Femur (tissue), 1 donor: ENCODE measurements at places on chromosomes 5 and 9.
A peak's percentile ranks its signal among the peaks of the same experiment; 100 is the strongest.

GRCh38 chr5:113115061-113115460 lies 138.5 kb downstream of the DCP2 start:
- no peak for DNase-seq

DNA sequence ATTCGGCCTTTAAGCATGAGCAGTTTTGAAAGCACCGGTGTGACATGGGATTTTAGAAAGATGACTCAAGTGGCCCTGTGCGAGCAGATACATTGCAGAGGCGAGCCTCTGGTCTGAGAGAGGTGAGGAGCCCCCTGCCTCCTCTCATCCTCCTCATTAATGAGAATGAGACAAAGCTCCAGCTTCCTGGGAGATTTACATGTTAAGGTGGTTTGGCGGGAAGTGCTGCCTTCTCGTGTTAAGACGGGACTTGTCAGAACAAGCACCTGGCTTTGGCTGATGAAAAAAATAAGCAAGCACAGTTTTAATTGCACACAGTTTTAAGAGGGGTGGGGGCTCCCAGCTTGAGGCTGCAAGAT lies 68.1 kb downstream of the ACTL7B start:
- no peak for DNase-seq

GRCh38 chr9:121634329-121635261 lies 16.8 kb upstream of the DAB2IP start:
- DNase-seq, result peak; percentile 66

DNA sequence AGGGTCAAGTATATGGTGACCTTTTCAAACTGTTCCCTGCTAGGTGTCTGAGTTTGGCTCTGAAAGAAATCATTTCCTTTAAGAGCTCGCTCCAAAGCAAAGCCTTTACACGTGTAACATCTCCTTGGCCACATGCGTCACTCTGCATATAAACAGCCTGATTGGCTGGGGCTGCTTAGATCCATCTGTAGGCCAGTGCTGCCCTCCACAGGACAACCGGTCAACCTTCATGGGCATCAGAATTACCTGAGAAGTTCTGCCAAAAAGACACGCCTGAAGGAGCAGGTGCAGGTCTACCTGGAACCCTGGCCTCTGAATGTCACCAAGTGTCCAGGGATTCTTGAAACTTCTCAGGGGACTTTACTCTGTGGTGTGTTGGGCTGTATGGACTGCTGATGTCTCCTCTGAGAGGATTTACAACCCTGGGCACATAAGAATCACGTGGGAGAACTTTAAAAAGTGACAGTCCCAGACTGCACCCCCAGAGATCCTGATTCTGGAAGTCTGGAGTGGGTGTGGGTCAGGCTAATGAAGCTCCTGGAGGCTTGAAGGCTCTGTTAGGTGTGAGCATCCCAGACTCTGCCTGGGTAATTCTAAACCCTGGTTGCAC lies 497.6 kb downstream of the GADD45G start:
- DNase-seq, result peak; percentile 85

DNA sequence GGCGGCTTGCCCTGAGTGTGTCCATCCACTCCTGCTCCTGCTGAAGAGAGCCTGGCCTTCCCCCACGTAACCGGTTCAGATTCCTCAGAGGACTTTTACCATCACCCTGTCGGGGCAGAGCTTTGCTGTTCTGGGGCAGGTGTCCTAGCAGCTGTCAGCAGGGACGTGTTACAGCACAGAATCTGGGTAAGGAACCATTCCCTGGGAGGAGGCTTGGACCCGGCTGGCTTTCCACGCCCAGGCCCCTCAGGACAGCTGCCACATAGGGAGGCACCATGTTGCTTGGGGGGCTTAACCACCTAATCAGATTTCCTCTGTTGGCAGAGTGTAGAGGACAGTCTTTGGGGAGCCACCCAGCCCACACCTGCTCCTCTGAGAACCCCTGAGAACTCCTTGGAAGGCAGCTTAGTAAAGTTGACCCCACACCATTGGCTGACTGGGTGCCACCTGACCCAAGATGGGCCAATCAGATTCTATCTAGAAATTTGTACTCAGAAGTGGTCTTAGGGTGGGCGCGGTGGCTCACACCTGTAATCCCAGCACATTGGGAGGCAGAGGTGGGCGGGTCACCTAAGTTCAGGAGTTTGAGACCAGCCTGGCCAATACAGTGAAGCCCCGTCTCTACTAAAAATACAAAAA lies 23.3 kb upstream of the EEIG1 start:
- no peak for DNase-seq

GRCh38 chr9:24832307-24832706 lies 286.6 kb upstream of the IZUMO3 start:
- DNase-seq, result no peak

GRCh38 chr5:167763772-167764171 lies 527.7 kb upstream of the WWC1 start:
- no peak for DNase-seq

DNA sequence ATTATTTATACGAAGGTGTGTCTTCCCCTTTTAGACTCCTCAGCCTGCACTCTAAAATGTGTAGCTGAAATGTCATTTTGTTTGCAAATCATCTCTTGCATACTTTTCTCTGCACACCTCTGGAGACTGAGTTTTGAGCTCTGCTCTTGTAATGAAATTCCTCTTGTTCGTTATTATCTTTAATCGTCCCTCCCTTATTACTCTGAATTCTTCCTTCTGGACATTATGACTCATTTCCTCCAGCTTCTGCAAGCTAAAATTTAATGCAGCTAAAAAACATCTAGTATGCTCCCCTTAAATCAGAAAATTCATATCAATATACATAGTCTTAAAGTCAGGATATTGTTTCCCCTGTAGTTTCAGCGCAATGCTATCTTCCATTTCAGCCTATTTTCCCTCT lies 13.5 kb downstream of the ISL1 start:
- DNase-seq, result no peak

- no peak for DNase-seq
Observed at GRCh38 chr5:135842737-135843136, 8.3 kb downstream of the SLC25A48 start.

GRCh38 chr5:131515348-131515747 lies 119.7 kb downstream of the RAPGEF6 start:
- no peak for DNase-seq

- no peak for DNase-seq
Observed at GRCh38 chr9:3507395-3508077, 18.3 kb downstream of the RFX3 start.

DNA sequence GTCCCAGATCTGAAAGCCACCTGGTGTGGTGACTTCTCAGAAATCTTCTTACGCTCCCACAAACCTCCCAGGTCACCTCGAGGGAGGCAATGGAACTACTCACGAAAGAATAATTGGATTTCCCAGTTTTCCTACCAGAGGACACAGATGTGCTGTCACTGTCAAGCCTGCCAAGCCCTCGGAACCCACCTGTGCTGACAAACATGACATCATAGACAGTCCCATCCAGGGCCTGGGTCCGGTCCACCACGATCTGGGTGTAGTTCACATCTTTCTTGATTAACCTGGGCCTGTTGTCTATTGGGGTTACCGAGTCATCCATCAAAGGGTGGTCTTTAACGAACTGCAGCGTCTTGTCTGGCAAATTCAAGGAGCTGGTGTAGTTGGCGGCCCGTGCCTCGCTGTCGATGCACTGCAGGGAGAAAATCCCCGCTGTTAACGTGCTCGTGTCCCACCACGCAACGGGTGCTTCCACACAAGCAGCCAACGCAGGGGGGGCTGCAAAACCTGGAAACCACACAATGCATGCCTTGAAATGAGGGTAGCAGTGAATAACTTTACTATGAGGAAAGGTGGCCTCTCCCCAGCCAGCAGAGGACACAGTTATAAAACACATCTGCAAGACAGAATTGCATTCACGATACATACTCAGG lies 69.0 kb downstream of the SECISBP2 start:
- no peak for DNase-seq

DNA sequence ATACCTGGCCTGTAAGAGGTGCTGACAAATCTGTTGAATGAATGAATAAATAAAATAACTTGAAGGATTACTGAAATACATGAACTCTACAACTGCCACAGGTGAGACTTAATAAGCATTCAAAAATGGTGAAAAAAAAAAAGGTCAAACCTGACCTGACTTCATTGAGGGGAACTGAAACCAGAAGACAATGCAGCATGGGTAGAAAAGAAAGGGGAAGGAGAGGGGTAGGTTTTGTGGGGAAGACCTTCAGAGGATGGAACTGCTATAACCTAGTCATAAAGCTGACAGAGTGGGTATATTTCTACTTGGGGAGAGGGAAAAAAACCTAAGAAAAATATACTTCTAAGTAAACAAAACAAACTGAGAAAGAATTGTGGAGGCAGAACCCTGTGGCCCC lies 56.6 kb downstream of the RASEF start:
- no peak for DNase-seq

DNA sequence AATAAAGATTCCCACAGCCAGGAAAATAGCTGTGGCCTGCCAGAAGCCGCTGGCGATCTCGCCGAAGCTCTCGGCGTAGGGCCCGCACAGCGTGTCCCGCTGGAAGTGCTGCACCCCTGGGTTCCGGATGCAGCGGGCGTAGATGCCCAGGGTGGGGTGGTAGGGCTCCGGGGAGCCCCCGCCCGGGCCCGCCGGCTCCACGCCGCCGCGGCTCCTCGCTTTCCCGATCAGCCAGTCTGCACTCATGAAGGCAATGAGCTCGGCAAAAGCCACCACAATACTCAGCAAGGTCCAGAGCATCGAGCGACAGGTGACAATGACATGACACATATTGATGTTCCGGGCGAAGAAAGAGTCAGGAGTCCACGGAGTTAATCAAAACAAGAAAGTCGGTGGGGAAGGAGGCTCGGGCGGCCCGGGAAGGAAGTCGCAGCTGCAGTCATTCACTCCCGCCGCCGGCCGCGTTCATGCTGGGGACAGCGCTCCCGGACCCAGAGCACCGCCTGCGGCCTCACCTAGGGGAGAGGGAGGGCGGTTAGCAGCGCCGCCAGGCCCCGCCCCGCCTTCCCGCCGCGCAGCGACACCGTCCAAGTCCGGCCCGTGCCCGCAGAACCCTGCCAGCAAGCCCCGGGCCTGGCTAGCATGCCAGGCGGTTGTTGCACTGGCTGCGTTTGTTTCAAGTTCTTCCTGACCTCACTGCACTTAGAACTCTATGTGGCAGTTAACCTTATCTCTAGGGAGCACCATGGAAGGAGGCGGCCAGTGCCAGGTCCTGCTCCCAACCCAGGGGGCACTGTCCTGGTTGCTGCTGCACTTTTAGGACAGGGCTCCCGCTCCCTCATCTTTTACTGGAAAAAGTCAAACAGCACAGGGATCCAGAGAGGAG lies 138.4 kb downstream of the LHFPL2 start:
- peak; percentile 78 for DNase-seq

- no peak for DNase-seq
Observed at GRCh38 chr5:75909223-75909622, 174.0 kb upstream of the SV2C start.

- DNase-seq, result no peak
Observed at GRCh38 chr9:123033352-123033751, at the start of gene GPR21. TSS of gene GPR21 (plus strand) at chr9:123033667. CDS start at chr9:123034567, 900 bp downstream.

DNA sequence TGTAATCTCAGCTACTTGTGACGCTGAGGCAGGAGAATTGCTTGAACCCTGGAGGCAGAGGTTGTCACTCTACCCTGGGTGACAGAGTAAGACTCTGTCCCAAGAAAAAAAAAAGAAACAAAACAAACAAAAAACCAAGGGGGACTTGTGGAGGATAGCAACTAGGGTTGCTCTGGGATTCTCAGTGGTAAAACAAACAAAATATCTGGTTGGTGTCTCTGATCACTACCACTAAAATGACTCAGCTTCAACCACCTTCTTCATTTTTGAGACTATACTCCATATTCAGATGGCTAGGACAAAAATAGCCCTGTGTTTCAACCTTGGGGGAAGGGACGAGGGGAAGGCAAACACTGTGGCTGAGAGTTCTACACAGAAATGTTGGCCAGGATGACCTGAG lies 110.3 kb downstream of the ARRDC3 start:
- DNase-seq, result no peak

- DNase-seq, result no peak
Observed at GRCh38 chr5:56328753-56329560, 95.8 kb upstream of the ANKRD55 start.

- peak; percentile 28 for DNase-seq
Observed at GRCh38 chr9:108467653-108468324, 388.0 kb downstream of the ACTL7B start.

DNA sequence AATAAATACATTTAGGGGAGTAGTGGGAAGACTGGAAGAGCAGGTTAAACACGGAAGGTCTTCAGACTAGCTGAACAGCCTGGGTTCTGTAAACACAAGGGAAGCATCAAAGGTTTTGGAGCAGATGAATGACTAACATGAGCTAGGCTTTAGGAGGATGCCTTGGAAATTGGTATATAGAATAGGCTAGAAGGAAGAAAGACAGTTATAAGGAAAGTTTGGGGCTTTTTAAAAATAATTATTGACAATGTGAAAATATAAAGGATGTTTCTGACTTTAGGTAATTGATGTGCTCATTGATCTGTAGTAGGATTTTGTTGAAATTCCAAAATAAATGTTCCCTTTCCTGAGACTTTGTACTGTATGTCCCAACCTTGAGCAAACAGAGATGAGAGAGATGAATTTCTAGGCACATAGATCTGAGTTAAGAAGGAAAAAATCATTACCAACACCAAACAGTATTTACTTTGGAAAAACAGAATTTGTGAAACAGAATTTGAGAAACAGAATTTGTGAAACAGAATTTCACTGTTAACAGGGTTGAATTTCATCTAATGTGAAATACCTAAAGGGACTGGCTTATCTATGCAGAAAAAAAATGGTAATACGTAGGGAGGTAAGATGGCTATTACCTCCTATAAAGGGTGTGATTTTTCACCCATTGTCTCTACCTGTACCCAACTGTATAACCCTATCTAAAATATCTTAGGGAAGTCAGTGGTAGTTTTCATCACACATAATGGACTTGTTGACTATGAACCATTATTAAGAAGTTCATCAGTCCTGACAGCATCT lies 28.8 kb downstream of the SKP2 start:
- no peak for DNase-seq

DNA sequence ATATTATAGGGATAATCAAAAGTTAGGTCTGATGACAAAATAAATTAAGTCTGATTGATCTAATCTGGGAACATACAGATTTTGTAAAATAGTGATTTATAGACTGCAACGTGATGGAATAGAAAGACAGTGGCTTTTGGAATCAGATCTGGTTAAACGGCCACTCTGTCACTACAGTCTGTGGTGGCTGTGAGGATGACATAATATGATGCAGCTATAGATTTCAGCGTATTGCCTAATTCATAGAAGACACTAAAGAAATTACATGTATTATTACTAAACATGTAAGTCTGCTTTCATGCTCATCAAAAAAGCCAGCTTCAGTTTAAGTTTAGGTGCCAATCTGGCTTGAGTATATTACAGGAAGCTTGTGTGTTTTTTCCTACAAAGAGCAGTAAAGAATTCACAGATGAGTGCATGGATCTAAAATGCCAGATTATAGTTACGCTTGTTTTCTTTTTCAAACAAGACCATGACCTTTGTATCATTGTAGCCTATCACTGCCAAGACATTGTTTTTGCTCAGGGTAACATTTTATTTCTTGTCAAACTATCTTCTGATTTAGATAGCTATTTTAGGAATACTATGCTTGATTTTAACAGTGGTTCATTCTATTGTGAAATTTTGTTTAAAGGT lies 25.7 kb downstream of the CPEB4 start:
- no peak for DNase-seq

DNA sequence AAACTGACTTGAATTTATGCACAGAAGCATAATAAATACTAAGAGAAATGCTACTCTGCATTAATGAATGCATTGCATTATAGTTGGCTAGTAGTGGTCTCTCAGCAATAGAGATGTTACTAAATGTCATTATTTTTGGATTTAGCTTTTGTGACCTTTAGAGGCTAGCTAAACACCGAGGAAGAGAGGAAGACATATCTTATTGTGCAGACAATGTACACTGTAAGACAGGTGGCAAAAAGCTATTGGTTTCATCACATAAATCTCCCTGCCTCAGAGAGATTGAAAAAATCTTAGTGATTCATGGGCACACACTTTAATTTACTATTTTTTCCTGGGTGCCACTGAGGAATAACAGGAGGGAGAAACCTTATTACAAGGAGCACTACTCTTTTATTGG lies 435.9 kb downstream of the TMEM232 start:
- no peak for DNase-seq
